ENCODE measurements at places on chromosomes 2 and 18.

- DNase-seq, result no peak
Observed at GRCh38 chr2:159200498-159200897, 86.0 kb downstream of the WDSUB1 start.

DNA sequence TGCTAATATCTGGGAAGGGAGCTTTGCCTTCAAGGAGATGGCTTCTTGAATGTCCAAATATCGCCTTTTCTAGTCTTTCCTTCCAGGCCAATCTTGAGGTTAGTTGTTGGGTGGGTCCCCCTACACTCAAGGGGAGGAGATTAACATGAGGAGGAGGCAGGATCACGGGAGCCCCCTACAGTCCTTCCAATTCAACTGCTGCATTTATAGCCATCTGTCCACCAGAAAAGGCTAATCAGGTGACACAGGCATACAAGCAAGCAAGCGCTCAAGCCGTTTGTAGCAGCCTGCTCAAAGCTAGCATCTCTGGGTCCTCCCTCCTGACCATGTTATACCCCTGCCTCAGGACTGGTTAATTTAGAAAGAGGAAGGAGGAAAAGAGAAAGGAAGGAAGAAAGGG lies 87.6 kb downstream of the MRPS9 start:
- no peak for DNase-seq

DNA sequence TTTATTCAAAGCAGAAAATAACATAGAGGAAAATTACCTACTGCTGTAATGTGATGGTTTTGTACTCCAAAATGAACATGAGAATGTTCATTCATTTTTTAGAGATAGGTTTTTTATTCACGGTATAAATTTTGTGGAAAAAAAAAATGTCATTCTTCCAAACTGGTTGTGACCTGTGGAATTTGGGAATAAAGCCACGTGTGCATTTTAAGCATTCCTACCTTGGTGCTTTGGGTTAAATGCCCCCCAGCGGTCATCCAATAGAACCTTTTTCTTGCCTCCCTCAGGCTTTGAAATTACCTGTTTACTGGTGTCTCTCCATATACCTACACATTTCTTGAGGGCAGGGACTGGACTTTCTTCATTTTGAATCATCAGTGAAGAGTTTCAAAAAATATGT lies 740.7 kb downstream of the DPP10 start:
- DNase-seq, result no peak

DNA sequence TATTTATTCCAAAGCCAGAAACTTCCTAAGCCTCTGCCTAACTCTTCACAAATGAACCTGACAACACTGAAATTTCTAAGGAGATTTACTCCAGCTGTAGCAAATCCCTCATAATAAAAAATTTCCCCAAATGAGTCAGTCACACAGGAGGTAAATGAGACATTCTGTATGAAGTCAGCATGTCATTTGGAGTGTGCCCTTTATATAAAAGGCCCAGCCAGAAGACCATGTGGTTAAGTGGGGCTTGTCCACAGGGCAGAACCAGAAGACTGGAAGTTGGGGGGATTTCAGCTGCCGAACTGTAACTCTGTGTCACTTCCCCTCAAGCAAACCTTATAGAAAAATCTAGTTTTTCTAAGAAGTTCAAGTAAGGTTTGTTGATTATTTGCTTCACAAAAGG lies 30.2 kb downstream of the NRP2 start:
- no peak for DNase-seq

DNA sequence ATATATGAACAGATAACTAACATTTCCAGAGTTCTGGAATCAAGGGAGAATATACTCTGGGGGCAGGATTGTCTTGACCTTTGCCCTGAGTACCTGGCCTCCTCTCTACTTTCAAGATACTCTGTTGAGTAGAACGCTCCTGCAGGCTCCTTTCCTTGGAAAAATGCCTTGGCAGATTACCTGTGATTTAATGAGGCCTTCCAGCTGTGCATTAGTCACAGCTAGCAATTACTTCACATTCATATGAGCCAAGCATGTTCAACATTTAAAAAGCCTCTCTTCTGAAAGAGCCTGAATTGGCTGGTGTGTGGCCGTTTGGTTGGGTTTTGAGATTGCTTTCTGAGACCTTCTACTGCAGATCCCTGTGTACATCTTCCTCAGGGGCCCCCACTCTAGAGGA lies 142.2 kb downstream of the PLCL1 start:
- DNase-seq, result no peak

DNA sequence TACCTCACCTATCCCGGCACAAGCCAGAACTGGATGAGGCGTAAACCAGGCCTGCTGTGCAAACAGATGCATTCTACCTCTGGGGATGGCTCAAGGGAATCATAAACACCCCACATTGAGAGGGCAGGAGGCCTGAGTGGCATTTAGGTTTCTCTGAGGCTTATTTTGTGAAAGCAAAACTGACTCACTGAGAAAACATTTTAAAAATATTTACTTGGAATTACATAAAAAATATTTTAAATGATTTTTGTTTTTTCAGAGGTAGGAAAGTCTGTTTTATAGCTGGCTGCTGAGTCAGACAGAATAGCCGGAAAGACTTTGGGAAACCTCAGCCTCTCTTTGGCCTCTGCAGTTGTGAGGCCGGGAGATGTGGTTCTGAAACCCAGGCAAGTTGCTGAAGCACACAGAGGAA lies 244.1 kb downstream of the NCKAP5 start:
- peak; percentile 64 for DNase-seq

GRCh38 chr2:166454006-166454595 lies 39.9 kb downstream of the SCN7A start:
- no peak for DNase-seq

GRCh38 chr2:175864137-175864850 lies 137.8 kb downstream of the LNPK start:
- DNase-seq, result no peak

DNA sequence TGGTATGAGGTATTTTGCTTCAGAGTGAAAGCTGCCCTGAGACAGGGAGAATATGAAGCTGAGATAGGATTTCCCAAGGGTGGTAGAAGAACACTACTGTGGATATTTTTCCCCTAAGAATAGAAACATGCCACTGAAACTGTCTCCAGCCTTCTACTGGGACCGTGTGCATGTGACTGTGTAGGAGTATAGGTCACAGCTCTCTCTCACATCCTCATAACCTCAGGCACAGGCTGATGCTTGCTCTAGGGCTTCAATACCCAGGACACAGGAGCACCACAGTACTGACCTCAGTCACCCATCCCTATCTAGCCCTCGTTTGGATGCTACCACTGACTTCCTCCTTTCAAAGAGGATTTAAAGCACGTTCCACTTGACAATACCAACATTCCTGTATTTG lies 67.2 kb downstream of the REV1 start:
- DNase-seq, result no peak

GRCh38 chr2:117856415-117857210 lies 42.1 kb downstream of the DDX18 start:
- DNase-seq, result peak; percentile 91

- DNase-seq, result no peak
Observed at GRCh38 chr2:136019306-136019705, 33.9 kb upstream of the DARS1 start.

DNA sequence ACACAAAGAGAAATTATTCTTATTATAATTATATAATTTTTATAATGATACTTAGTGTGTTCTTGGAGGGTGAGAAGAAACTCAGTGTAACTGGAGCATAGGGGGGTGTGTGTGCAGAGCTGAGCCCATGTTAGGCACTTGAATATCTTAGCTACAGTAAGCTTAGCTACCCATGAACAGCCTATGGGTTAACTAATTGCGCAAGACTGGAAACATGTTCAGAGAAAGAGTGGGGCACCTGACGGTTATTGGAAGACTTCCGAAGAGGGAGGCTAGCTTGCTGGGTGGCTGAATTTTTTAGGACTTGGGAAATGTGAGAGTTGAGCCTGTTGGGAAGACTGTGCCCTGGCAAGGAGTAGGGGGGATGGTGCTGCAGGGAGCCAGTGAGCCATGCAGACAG lies 229.2 kb downstream of the SLC4A3 start:
- DNase-seq, result no peak

DNA sequence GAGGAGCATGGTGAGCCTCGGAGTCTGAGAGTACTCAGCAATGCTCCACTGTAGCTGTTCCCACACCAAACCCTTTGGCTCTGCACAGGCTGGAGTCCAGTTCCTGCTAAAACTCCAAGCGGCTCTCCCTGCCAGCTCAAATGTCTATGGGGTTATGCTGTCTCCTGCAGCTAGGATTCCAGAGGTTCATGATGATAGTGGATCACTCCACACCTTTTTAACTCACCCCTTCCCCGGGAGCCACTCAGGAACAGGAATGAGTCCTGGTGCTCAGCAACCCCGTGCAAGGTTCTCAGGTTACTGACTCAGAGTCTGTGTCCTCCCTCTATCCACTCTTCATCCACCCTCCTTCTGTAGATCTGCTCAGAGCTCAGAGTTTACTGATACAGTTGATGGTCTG lies 410.0 kb downstream of the CDH19 start:
- DNase-seq, result no peak

DNA sequence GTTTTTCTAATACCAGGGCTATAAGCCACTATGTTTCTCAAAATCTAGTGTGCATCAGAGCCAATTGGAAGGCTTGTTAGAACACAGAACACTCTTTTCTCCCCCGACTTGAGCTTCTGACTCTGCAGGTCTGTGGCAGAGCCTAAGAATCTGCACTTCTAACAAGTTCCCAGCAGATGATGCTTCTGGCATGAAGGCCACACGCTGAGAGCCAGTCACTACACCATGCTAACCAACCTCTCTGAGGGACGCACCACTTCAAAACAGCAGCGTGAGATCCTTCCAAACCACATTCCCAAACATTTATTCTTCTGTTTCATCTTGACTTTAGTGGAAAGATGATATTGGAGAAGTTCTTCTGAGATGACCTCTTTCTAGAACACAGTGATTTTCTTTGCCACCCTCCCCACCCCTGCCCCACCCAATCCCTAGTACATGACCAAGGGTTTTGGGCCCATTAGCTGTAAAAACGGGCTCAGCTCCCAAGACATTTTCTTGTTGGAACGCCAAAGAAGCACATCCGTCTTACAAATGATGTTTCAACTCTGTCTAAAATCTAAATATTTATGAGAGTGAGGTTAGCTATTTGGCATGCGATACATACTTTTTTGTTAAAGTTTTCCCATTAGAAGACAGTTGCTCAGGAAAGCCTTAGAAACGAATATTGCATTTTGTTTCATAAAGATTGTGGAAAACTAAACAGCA lies 391.9 kb downstream of the TMEM182 start:
- no peak for DNase-seq

DNA sequence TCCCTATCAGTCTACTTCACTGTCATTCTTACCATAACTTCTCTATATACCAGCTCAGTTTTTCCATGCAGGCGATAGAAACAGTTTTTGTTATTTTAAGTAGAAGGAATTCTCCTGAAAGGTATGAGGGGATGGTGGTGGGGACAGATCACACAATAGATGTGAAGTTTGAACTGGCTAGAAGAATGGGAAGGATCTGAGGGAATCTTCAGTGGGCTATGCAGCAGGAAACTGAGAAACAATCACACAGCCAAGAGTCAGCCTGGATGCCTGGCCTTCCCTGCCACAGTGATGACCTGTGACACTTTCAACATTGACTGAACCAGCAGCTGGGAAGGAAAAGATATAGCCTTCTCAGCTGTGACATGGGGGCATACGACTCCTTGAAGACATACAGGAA lies 329.1 kb upstream of the GULP1 start:
- no peak for DNase-seq

- DNase-seq, result no peak
Observed at GRCh38 chr2:60661073-60661738, 94.9 kb upstream of the PAPOLG start.

GRCh38 chr2:46143429-46144132 lies 153.6 kb upstream of the EPAS1 start:
- no peak for DNase-seq

GRCh38 chr2:107148496-107148895 lies 262.5 kb upstream of the ST6GAL2 start:
- DNase-seq, result no peak

DNA sequence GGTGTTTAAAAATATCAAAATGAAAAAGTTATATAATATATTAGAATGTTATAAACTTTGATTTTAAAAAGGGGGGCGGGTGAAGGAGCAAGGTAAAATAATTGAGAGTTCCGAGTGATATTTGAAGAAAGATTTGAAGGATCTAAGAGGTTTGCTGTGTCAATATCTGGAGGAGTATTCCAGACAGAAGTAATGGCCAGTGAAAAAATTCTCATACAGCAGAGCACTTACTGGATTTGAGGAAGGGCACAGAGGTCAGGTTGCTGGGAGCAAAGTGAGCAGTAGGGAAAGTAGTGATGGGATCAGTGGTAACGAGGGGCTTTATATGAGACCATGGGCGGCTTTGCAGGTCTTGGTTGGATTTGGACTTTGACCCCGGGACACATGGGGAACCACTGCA lies 531.5 kb downstream of the ADCYAP1 start:
- no peak for DNase-seq

- no peak for DNase-seq
Observed at GRCh38 chr2:109080757-109081156, 48.2 kb upstream of the SH3RF3 start.

DNA sequence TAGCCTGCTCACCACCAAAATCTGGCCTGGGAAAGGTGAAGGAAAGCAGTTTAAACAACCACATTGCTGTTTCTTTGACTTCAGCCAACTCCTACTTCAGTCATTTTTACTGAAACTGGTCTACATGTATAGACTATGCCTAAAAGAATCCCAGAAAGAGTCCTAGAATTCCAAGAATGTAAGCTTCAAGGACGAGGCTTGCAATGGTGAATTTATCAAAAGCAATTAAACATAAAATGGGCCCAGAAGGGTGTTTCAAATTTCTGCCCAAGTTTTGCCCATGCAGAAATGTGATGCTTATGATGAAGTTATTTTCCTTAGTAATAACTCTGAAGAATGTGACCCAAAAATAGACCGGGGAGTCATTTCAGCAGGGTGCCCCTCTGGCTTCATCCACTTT lies 16.6 kb downstream of the EN1 start:
- no peak for DNase-seq

- peak; percentile 43 for DNase-seq
Observed at GRCh38 chr2:62292190-62292589, 96.3 kb downstream of the B3GNT2 start.

DNA sequence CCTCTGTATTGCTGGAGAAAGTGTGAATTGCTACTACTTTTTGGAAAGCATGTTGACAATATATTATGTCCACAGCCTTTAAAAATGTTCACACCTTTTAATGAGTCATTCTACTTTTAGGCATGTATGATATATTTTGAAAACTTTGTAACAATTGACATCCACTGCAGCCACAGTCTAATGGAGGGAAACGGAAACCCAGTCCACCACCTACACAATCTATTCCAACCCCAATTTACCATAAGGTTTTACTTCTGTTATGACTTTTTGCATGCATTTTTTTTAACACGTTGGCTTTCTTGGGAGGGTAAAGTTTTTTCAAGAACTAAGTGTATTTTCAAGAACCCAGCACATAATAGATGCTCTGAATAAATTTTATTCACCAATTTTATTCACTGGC lies 38.5 kb upstream of the ATP8B1 start:
- DNase-seq, result no peak

DNA sequence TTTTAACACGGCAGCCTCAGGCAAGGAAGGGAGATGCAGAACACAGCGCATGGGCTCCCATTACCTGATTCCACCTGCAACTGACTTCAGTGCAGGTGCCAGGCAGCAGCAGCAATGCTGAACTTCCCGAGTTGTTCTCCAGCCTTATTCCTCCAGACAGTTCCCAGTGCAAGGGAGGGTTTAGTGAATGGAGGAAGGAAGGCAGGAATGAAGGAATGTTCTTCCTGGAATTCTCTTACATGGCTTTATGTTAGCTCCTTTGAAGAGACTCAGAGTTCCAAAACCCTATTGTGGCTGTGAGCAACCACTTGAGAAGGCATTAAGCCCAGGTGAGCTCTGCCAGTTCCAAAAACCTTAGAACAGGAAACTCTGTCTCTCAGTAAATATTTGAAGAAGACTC lies 45.5 kb downstream of the SERPINB7 start:
- DNase-seq, result no peak

GRCh38 chr2:229611360-229611759 lies 103.0 kb downstream of the DNER start:
- DNase-seq, result no peak
